ENCODE measurements at places on chromosomes 2 and 18.

DNA sequence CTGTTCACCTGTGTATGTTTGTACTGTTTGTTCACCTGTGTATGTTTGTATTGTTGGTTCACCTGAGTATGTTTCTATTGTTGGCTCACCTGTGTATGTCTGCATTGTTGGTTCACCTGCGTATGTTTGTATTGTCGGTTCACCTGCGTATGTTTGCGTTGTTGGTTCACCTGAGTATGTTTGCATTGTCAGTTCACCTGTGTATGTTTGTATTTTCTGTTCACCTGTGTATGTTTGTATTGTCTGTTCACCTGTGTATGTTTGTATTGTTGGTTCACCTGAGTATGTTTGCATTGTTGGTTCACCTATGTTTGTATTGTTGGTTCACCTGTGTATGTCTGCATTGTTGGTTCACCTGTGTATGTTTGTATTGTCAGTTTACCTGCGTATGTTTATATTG, 14.6 kb downstream of the ADI1 start:
- DNase-seq, result no peak

DNA sequence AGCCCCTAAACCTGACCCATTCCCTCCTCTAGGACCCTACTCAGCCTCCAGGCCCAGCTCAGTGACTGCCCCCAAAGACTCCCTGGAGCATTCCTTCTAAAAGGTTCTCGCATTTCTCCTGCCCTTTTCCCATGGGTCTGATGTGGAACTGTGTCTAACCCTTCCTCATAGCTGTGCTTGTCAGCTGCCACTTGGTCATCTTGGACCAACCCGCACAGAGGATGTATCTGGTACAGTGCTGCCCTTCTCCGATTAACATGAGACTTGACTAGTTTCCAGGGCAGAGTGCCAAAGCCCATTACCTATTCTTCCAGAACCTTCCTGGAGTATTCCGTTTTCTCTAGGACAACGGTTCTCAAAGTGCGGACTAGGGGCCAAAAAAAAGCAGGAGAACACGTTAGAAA, 518 bp upstream of the NFU1 start:
- DNase-seq, result no peak

- no peak for DNase-seq
Measured at GRCh38 chr2:99615247-99615771, 125.5 kb upstream of the REV1 start.

GRCh38 chr18:51543658-51544155, 346.2 kb upstream of the MEX3C start:
- no peak for DNase-seq

GRCh38 chr2:204585930-204586329, 40.7 kb downstream of the PARD3B start:
- DNase-seq, result no peak

GRCh38 chr2:237696461-237696860, 69.1 kb downstream of the LRRFIP1 start:
- DNase-seq, result no peak

DNA sequence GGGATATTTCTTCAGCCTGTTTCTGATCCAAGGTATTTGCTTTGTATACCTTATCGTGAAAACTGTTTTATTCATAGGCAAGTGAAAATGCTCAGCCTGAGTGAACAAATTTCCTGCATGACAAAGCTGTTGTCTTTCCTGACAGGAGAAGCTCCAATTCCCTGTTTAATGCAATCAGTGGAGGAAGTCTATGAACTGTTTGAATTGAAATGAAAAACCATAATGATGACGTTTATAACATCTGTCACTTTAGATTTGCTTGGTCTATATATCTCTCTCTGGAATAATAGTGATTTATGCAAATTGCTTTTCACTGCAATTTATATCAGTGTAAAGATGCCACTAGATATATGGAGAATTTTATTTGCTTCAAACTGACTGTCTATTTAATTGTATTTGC, 239.4 kb upstream of the HNMT start:
- DNase-seq, result peak; percentile 23

DNA sequence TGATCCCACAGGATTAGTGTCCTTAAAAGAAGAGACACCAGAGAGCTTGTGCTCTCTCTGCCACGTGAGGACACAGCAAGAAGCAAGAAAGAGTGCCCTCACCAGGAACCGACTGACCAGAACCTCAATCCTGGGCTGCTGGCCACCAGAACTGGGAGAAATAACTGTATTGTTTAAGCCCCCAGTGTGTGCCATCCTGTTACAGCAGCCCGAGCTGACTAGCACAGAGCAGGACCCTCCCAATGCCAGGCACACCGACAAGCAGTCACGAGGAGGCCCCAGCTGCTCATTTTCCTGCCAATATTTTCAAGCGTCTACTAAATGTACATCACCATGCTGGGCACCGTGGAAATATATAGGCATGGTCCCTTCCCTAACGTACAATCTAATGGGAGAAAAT, 17.1 kb downstream of the FAM178B start:
- no peak for DNase-seq

GRCh38 chr2:99545066-99545465, 55.2 kb upstream of the REV1 start:
- DNase-seq, result no peak

GRCh38 chr2:191386938-191387536, 141.8 kb downstream of the MYO1B start:
- DNase-seq, result no peak

GRCh38 chr2:102256276-102256675, 55.1 kb upstream of the IL1RL1 start:
- DNase-seq, result no peak

DNA sequence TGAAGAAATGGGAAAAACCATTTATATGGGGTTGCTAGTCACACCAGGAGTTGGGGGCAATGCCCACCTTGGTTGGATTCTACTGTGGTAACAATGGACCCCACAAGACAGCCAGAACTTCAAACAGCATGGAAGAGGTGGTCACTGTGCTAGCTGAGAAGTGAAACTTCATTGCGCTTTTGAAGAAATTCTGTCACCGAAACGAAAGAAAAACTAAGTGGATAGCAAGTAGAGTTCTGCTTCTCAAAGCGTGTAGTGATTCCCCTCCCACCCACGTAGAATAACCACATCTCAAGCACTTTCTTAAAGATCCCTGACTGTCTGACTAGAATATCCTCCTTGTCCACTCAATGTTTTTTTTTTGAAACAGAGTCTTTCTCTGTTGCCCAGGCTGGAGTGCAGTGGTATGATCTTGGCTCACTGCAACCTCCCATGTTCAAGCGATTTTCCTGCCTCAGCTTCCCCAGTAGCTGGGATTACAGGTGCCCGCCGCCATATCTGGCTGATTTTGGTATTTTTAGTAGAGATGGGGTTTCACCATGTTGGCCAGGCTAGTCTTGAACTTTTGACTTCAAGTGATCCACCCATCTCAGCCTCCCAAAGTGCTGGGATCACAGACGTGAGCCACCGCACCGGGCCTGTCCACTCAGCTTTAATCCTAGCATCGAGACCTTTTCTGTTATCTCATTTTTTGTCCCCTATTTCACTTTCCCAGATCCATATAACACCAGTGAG, 30.1 kb upstream of the CCL20 start:
- DNase-seq, result no peak

- DNase-seq, result peak; percentile 52
Measured at GRCh38 chr2:149490296-149490695, 97.3 kb downstream of the MMADHC start.

- no peak for DNase-seq
Measured at GRCh38 chr2:3505771-3506170, 13.6 kb downstream of the ADI1 start.

DNA sequence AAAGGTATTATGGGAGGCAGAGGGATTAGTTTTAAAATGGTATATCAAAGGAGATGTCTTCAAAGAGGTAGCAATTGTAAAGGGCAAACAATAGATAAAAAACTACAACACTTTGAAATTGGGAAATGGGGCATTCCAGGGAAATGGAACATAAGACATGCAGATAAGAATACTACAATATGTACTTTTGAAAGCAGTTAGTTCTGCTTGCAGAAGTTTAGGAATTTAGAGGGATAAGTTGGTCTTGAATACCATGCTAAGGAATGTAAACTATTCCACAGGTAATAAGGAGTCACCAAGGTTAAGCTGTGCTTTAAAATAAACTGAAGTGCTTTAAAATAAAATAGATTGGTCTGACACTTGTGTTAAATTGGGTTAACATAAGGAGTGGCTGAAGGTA, 571.7 kb upstream of the ACVR2A start:
- DNase-seq, result no peak

GRCh38 chr18:24015639-24016631, 1.4 kb downstream of the TTC39C start:
- peak; percentile 31 for DNase-seq

Data from brain (organoid and tissue), 16 donors.